ENCODE measurements at places on chromosomes 12 and 14.

DNA sequence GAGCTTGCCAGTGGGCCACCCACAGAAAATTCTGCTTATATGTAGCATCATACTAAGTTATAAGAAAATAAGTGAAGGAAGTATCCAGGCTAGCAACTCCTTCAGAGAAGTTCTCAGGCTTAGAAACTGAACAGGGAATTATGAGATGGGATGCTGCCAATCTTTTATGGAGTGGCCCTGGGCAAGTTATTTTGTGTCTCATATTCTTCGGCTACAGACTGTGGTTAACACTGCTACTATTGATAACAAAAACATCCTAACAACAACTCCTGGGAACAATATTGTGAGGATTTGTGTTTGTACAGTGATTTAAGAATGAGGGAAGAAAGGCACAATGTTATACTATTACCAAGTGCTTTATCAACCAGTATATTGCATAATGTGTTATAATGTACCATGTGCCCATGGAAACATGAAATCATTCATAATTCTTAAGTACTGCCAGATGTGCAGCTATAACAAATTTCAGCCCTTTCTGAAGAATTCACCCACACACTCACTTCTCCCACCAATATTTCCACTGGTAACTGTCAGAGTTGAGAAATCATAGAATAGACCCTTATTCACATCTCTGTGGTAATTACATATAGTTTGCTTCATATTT, 113.3 kb upstream of the SOX5 start:
- DNase-seq = no peak

GRCh38 chr12:42477941-42478340, 111.6 kb downstream of the PRICKLE1 start:
- DNase-seq = no peak

DNA sequence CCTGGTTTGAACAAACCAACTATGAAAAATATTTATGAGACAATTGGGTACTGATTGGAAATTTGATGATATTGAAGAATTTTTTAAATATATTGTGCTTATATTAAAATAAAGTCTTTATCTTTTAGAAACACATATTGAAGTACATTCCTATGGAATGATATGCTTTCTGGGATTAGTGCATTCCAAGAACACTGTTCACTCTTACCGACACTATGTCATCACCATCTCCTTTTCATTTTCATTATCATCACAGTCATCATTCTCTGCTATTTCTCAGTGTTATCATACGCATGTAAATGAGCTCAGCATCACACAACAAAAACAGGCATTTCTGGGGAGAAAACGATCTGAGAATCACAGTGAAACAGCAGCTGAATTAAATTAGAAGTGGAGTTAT, 513.3 kb upstream of the CCDC196 start:
- no peak for DNase-seq

DNA sequence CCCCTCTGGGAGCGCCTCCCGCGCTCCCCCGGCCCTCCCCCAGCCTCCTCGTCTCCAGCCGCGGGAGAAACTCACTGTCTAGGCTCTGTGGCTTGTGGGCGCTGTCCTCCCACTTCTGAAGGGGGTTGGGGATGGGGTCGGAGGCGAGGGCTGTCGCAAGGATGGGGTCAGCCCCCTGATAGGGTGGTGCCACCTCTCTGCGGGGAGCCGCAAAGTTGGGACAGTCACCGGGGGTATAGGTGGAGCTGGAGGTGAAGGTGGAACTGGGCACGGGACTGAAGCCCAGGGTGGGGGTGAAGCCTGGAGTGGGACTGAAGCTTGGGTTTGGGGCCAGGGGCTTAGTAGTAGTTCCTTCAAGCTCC, 12.2 kb downstream of the TNFRSF1A start:
- DNase-seq = no peak

- no peak for DNase-seq
Measured at GRCh38 chr12:82912406-82912805, 225.7 kb downstream of the TMTC2 start.

DNA sequence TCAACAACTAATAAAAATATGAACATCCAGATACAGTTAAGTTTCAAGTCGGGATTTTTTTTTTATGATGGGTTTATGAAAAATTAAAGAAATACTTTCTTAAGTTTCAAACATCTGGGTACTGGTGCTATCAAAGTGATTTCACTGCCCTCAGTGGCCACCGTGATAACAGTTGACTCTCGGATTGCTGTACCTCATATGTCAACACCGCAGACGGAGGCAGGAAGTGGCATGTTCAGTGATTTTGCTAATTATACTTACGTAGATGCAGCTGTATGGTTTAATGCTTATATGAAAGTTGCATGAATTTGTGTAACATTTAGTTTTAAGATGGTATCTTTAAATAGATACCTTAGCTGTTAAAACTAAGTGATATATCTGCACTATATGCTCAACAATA, 20.8 kb upstream of the FBLN5 start:
- no peak for DNase-seq

DNA sequence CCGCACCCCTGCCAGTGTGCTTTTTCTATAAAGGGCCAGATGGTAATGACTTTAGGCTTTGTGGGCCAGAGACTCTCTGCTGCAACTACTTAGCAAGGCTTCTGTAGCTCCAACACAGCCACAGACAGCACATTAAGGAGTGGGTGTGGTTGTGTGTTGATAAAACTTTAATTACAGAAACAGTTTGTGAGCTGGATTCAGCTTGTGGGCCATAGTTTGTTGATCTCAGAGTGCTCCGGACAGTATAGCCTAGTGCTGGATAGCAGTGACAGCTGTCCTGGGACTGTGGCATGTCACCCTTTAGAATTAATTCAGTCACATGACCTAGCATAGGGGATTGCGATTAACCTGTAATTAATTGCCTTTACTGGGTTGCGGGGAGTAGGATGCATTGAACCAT, 109.7 kb downstream of the ZNF664 start:
- no peak for DNase-seq

- no peak for DNase-seq
Measured at GRCh38 chr14:90999299-90999698, 61.1 kb downstream of the RPS6KA5 start.

GRCh38 chr12:105862163-105862821, 276.5 kb downstream of the NUAK1 start:
- DNase-seq = no peak

DNA sequence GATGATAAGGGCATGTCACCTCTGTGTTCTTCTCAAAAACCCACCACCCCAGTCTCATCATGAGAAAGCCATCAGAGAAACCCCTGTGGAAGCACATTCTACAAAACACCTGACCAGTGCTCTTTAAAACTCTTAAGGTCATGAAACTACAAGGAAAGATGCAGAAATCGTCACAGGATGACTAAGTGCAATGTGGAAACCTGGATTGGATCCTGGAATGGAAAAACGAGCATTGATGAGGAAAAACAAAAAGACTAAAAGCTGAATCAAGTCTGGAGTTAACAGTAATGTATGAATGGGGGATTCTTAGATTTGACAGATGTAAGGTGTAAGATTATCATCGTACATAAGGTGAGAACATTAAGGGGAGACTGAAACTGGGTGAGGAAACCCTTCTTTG, 211.0 kb downstream of the TBX5 start:
- DNase-seq = no peak

DNA sequence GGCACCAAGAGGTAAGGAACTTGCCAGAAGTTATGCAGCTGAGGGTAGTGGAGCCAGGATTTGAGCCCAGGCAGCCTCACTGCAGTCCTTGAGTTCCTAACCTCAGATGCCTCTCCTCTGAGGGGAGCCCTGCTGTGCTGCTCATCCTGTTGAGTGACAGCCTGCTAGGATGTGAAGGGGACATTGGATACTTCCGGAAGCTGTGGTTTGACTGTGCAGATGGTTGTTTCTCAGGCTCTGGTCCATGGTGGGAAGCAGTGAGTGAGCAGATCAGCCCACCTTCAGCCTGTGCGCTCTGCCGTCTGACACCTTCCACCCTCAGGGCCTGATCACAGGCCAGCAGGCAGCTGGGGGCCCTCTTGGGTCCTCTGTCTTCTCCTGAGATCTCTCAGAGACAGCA, 253.2 kb downstream of the CACNA1C start:
- no peak for DNase-seq

DNA sequence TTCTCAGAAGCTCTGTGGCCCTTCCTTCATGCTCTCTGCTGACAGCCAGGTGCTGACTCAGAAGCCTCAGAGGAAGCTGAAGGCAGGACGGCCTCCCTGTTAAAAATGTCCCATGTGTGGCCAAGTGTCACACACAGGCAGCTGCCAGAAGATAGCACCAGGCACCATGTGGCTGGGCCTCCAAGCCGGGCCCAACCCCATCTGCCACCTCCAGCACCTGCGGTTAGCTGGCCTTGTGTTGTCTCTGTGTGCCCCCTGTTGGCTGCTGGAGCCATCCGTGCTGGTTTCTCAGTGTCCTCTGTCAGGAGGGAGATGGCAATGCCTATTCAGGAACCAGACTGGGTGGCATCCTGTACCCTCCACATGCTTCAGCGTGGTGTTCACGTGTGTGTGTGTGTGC, 63.2 kb downstream of the TSPAN11 start:
- DNase-seq = peak; percentile 5

GRCh38 chr14:105885561-105886320, 359.4 kb downstream of the TMEM121 start:
- DNase-seq = no peak

DNA sequence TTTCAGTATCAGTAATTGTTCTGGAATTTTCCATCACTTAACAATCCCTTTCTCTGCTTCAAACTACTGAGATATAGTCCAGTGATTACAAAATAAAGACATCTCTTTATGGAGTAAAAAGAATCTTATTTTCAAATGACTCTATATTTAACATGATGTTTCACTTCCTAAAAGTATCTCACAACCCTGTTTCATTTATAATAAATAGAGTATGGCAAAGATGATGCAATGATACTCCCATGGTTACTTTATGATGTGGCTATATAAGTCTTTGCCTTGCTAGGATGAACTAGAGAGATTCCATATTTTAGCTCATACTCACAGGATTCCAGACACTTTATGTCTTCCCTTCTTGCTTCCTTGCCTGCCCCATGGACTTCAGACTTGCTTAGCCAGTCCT, 953.5 kb upstream of the MDGA2 start:
- no peak for DNase-seq

- peak; percentile 51 for DNase-seq
Measured at GRCh38 chr12:68319988-68320623, 12.1 kb downstream of the MDM1 start.

DNA sequence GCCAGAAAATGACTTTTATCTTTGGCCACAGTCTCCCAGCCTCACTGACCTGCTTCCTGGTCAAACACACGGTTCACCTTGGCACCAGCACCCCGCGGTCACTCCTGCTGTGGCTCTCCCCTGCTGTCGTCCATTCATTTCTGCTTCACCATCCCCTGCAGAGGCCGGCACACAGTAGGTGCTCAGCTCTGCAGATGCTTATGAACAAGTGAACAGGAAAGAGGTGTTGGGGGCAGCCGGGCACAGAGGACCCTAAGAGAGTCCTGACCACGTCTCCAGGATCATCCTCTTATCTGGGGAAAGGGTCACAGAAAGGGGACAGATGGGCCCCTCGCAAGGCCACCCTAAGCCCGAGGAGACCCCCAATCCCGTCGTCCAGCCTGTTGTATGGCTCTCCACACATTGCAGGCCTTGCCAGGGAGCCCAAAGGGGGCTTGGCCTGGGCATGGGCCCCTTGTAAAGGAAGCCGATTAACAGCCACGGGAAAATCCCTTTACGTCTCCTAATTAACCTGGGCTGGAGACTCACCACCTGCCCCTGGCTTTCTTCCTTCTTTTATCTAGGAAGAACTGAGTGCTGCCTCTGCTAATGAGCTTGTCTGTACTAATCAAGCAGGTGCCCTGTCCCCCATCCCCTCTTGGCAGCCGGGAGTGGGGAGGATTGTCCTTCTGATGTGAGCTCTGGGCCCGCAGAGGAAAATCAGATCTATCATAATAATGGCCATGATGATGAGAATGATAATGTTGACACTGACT, 119.2 kb downstream of the AACS start:
- DNase-seq = no peak

GRCh38 chr12:15728118-15728598, 61.0 kb downstream of the EPS8 start:
- no peak for DNase-seq

DNA sequence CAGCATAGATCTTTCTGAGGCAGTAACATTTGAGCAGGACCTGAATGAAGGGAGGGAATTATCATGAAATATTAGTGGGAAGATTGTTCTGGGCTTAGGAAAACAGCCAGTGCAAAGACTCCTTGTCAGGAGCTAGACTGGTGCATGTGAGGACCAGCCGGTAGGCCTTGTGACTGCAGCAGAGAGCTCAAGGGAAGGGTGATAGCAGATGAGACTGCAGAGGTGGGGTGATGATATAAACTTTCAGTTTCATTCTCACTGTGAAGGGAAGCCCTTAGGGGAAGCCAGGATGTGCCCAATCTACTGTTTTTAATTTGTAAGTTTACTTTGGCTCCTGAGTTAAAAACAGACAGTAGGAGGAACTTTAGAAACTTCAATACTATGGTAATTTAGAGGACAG, 12.4 kb downstream of the IL22 start:
- no peak for DNase-seq

DNA sequence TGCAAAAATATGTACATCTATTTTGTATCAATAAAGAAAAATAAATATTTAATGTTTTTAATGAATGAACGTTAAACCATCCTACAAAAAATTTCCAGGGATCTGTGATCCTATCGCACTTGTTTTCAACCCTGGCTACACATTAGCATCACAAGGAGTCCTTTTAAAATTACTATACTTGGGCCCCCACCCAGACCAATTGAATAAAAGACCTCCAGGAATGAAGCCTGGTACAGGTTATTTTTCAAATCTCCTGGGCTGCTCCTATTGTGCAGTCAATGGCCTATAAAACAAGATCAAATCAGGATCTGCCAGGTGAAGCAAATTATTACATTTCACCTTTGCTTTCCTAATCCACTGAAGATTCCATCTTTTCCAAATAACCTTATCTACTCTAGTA, 33.4 kb upstream of the GXYLT1 start:
- no peak for DNase-seq

DNA sequence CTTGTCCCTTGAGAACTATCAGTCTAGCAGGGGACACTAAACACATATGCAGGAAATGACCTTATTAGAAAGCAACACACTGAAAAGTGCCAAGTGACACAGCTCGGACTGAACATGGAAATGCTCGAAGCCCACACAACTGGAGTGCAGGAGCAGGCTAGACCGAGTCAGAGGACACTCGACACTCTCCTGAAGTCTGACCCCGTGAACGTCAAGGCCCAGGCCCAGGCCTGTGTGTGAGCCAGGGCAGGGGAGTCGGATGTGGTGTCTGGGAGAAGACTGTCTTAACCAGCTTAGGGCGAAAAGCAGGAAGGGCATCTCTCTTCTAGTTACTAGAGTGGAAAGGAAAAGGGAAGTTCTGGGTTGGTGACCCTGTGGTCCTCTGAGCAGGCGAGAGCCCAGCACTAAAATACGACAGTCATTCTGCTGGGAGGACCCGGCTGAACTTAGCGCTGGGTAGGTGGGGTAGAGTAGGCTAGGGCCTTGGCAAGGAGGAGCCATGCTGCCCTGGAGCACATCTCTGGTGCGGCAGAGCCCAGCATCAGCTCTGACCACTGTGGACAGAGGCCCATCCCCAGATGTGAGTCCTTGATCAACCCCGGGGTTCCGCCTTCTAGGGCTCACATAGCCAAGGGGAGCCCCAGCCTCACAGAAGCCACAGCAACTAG, 93.0 kb downstream of the NTF3 start:
- DNase-seq = no peak

- peak; percentile 51 for DNase-seq
Measured at GRCh38 chr12:95484524-95484923, 10.6 kb downstream of the METAP2 start.
